NCI-H748 treated with DMSO at 0.1 percent for 48 hours (cell line): ENCODE measurements at places on chromosomes 1 and 21.

GRCh38 chr1:228770779-228771223, 35.5 kb downstream of the RHOU start:
- DNase-seq = no peak

- DNase-seq = no peak
These were observed 605.5 kb downstream of the LTN1 start for GRCh38 chr21:28387220-28387619.

GRCh38 chr1:211521102-211521815, 29.3 kb upstream of the RD3 start:
- no peak for DNase-seq

DNA sequence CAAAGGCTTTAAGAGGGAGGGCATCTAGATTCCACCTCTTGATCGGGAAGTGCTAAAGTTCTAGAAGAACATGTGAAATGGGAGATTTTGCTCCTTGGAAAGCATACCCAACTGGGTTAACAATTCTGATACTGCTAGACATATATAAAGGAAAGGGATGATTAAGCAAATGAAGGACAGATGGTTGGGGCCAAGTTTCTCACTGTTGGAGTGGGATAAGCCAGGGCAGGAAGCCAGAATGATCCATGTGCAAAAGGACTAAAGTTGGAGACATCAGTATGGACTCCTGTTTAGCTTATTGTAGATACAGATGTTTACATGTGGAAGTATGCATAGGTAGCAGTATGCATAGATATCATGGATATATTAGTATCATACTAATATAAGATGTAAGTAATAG, 16.8 kb downstream of the PLA2G5 start:
- DNase-seq = no peak

GRCh38 chr1:69290291-69290690, 277.4 kb upstream of the LRRC7 start:
- no peak for DNase-seq
